ENCODE measurements at places on chromosomes 4 and X. TPM values are rescaled to one million over a fixed set of nuclear protein-coding genes. Genes with fewer than 3 reads are reported as not detected.

DNA sequence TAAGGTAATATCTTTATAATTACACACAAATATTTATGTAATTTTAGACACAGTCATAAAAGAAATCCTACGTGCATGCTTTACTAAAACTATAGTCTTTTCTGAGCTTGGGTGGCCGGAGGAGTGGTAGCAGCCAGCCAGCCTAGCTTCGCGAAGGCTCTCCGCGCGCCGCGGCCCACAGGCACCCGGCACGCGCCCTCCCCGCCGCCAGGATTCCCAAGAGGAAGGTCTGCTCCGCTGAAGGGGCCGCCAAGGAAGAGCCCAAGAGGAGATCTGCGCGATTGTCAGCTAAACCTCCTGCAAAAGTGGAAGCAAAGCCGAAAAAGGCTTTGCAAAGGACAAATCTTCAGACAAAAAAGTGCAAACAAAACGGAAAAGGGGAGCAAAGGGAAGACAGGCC, 8.7 kb upstream of the PJA1 start:
- no peak for DNase-seq

- no peak for DNase-seq
Observed at GRCh38 chr4:79182209-79182608, 143.7 kb downstream of the NAA11 start.

Gene SPRY1
- total RNA-seq: 27.8 TPM

Gene ZNF630
- total RNA-seq: 2.0 TPM

GRCh38 chr4:2811830-2812611, 19.1 kb downstream of the SH3BP2 start:
- peak; percentile 98 for DNase-seq

Gene NUDT10
- total RNA-seq: 1.7 TPM

- no peak for DNase-seq
Observed at GRCh38 chr4:183185018-183185417, 86.0 kb downstream of the WWC2 start.

Gene C4orf50
- total RNA-seq: 0.60 TPM

DNA sequence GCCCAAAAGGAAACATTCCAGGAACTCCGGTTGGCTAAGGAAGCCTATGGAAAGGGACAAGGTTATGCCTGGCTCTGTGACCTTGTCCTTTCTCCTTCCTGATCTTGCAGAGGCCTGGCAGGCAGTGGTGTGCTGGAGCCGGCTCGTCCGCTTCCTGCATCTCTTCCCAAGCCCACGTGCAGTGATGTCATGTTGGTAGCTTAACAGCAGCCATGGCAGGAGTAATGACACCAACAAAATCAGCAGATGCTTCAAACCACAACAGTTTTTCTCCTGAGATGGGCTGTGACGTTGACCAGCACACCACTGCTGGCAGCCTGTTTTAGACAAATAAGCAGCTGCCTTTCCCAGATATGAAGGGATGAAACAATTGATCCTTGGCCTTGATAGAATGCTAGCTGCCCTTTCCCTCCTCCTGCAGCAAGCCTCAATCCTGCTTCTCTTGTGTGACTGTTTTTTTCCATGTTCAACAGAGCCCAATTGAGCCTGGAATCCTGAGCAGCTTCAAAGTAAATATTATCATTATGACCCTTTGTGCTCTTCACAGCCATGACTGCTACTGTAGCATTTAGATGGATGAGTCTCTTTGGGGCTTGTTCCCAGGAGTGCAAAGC, 23.4 kb downstream of the SEPTIN6 start:
- DNase-seq: peak; percentile 74

Gene CD38
- 53.8 TPM for total RNA-seq

DNA sequence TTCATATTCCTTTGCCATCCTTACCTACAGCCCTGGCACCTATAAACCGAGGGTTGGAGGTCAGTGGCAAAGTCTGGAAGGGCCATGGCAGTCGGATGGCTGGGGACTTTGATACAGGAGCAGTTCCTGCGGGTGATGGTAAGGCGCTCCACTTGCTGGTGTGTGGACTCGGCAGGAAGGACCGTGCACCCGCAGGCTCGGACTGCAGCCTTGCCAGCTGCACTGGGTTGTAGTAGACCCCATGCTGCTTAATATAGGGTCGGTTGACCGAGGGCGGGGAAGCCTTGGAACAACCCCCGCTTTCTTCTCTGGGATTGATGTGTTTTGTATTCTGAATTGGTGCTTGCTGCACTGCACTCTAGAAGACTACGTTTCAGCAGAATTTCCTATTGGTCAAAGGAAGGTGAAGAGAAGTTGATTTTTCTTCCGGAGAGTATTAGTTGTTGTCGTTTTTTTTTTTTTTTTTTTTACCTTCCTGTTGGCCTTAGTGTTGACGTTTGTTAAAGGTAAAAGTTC, 638 bp downstream of the BLTP1 start:
- DNase-seq: peak; percentile 89

GRCh38 chr4:67700116-67700737, 728 bp downstream of the UBA6 start:
- no peak for DNase-seq

GRCh38 chrX:120144178-120144844, 14.1 kb upstream of the RHOXF2 start:
- no peak for DNase-seq

DNA sequence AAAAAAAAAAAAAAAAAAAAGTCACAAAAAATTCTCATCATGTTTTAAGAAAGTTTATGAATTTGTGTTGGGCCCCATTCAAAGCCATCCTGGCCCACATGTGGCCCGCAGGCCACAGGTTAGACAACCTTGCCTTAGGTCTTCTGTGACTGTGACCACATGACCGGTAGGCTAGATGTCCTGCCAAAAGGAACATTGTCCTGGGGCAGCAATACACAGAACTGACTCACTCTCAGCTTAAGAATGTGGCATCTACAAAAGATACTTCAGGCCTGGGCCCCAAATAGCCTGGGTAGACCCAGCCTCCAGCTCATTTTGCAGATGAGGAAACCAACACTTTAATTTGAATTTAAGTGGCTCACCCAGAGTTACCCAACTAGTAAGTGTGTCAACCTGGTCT, 10.0 kb downstream of the AWAT2 start:
- no peak for DNase-seq
